ENCODE measurements at places on chromosomes 11 and 22.

GRCh38 chr11:86068138-86068871 lies 579 bp downstream of the PICALM start:
- no peak for DNase-seq

DNA sequence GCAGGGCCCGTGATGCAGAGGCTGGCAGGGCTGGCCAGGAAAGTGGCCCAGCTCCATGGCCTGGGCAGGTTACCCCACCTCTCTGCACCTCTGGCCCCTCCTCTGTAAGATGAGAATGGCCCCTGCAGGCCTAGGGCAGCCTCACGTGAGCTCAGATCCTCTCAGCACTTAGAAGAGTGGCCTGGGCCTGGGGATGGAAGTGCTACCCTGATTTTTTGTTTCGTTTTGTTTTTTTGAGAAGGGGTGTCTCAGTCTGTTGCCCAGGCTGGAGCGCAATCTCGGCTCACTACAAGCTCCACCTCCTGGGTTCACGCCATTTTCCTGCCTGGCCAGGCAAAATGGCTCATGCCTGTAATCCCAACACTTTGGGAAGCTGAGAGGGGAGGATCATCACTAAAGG lies 982 bp downstream of the APOBEC3H start:
- no peak for DNase-seq

DNA sequence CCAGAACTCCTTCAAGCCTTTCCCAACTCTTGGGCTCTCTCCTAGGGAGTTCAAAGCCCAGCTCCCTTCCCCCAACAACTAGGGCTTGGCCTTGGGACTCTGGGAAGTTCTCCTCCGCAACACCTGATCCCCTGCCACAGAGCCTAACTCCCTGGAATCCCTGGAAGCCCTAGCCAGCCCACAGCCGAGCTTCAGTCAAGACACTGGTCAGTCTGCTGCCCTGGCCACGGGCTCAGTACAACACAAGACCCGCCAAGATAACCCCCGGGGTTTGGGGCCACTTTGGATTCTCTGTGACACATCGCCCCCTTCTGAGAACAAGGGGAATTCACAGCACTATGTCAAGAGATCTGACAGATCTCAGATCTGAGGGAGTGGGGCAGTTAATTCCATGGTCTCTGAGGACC lies 58.3 kb downstream of the SLC22A12 start:
- DNase-seq, result no peak

- no peak for DNase-seq
Measured at GRCh38 chr11:71179877-71180605, 72.3 kb downstream of the SHANK2 start.

GRCh38 chr11:114340311-114341131 lies 44.3 kb downstream of the NNMT start:
- DNase-seq, result peak; percentile 50

- no peak for DNase-seq
Measured at GRCh38 chr22:20239676-20240446, 28.3 kb downstream of the RTN4R start.

DNA sequence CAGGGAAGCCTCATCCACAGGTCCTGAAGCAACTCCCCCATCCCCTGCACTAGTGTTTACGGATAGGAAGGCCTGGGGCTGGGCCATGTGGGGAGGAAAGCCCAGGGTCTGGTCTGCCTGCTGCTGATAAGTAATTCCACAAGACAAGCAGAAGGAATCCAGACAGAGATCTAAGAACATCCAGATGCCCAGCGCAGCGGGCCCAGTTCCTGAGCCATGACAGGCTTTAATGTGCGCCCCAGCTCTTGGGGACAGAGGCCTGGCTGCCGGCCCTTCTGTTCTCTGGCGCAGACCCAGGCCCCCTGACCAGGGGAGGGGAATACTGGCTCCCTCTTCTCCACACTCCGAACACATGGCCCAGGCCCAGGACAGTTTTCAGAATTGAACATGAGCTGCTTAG lies 28.8 kb upstream of the ETS1 start:
- no peak for DNase-seq

GRCh38 chr22:33569559-33569958 lies 350.7 kb downstream of the LARGE1 start:
- no peak for DNase-seq

- no peak for DNase-seq
Measured at GRCh38 chr22:50189184-50189848, 3.6 kb downstream of the TRABD start.

- peak; percentile 81 for DNase-seq
Measured at GRCh38 chr11:6705905-6706535, 22.9 kb upstream of the MRPL17 start.

DNA sequence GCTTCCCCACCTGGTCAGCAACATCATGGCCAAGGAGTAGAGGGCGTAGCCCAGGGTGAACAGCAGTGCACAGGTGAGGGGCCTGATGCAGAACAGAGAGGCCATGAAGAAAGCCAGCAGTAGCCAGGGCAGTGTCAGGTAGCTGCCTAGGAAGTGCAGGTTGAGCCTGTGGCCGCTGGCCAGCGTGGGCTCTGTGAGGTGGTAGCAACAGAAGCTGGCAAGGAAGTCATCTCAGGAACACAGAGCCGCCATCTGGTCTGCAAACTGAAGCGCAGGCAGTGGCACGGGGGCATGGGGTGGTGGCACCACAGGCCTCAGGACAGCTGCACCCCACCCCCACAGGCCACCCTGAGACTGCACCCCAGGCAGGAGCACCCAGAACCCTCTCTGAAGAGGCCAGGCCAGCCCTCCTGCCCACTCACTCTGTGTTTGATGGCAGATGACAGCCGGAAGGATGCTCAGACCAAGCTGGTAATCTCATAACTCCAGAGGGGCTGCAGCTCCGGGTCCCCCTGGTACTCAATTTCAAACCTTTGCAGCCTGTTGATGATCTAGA lies 95.3 kb downstream of the MED15 start:
- DNase-seq, result no peak

DNA sequence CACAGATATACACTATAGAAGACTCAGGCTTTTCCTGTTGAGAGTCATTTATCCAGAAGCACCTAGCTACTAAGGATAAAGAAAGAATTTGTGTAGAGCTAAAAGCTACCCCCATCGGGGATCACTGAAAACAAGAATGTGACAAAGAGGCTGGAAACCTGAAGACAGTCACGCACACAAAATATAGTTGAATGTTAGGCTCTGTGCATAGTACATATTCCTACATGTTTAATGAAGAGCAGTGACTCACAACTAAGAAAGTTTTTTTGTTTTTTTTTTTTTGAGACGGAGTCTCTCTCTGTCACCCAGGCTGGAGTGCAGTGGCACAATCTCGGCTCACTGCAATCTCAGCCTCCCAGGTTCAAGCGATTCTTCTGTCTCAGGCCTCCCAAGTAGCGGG lies 8.4 kb downstream of the OR10V1 start:
- DNase-seq, result no peak

GRCh38 chr11:77474684-77475060 lies 778 bp upstream of the PAK1 start:
- no peak for DNase-seq

GRCh38 chr22:45268958-45269844 lies 15.5 kb upstream of the UPK3A start:
- DNase-seq, result no peak
